Brain pericyte (primary cell): ENCODE measurements at places on chromosomes 5 and 9.

DNA sequence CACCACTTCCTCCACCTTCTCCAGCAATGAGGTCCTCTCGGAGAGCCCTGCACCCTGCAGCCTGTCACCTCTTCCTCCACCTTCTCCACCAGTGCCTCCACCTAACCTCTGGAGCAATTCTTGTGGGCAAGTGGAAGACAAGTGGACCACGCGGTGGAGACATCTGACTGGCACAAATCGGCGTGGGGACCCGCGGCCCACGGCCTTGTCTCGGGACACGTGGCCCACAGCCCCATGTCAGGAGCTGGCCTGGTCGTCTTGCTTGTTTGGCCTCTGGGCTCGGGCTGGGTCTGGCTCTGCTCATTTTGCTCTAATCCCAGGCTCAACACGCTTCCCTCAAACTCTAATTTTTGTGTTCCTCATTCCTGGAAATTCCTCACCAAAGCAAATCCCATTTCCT lies 393.1 kb upstream of the IRX1 start:
- DNase-seq: no peak

DNA sequence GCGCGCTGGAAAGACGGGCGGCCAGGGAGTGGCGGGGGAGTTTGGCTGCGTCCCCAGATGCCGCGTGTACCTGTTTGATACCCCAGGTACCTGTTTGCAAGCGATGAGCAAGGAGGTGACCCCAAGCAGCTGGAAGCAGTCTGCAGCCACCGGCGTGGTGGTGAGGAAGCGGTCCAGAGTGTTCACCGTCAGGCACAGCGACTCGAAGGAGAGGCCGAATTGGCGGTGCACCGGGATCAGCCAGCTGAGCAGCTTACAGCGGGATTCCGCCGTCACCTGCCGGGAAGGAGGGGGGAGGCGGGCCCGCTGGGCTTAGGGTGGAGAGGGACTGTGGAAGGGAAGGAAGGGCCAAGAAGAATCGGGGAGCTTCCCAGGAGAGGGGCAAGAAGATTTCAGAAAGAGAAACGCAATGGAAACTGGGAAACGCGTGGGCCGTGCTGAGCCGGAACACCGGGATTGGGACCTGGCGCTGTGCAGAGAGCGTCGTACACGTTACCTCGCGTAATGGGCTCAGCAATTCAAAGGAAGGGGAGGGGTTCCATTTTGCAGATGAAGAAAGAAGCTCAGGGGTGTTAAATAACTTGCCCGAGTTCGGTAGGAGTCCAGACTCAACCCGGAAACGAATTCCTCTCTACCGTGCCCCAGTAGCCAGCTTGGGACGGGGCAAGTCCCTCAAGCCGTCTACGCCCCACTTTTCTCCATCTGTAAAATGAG lies 980 bp downstream of the CCNO start:
- DNase-seq: no peak

- DNase-seq: no peak
These were observed 65.4 kb downstream of the MVB12B start for GRCh38 chr9:126391713-126392661.

GRCh38 chr5:133957591-133957990 lies 10.8 kb downstream of the C5orf15 start:
- DNase-seq: no peak

DNA sequence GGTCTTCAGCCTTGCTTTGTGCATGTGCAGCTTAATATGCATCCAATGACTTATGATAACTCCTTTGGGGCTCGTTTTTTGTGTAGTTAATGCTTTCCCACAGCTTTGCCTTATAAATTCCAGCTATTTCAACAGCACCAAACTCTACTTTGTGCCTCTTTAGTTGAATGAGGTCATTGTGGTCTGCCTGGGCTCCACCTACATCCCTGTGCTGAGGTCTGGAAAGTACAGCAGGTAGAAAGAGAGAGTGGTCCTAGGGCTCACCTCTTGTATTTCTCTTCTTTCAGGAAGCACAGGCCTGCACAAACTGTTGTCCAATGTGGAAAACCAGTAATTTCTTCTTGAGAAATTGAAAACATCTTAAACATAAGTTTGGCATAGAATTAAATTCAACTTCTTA lies 167.2 kb downstream of the XRCC4 start:
- DNase-seq: no peak
